ENCODE measurements at places on chromosomes 6 and 20. TPM values are rescaled to one million over a fixed set of nuclear protein-coding genes. Genes with fewer than 3 reads are reported as not detected.

The PAK1IP1 gene
- polyA plus RNA-seq = 15.2 TPM

The KIAA0408 gene
- polyA plus RNA-seq = 11.2 TPM

The GABRR1 gene
- polyA plus RNA-seq = 0.06 TPM

The OR2J2 gene
- not detected for polyA plus RNA-seq

The SAPCD1 gene
- 15.0 TPM for polyA plus RNA-seq

The MCM9 gene
- 18.9 TPM for polyA plus RNA-seq

The KCNB1 gene
- 2.4 TPM for polyA plus RNA-seq

The ERVFRD-1 gene
- polyA plus RNA-seq = 1.3 TPM

The NOTCH4 gene
- polyA plus RNA-seq = 8.1 TPM

Data from large intestine (tissue), 12 donors.